ENCODE measurements at places on chromosomes 1 and 21.
A peak's percentile ranks its signal among the peaks of the same experiment; 100 is the strongest.

DNA sequence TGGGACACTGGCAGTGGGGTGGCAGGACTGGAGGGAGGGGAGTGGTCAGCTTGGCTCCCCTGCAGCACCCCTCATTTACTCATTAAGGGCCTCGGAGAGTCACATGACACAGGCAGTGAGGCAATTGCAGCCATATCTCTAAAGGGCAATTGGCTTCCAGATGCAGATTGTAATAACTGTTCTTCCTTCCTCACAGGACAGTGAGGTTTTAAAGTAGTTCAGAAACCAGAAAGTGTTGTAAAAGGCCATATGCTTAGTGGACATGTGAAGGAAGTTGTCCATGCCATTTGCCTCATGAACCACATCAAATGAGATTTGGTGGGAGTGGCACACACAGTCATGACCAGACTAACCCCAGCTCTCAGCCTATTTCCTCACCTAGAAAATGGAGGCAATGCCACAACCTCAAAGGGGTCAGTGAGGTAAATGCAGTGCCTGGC lies 11.1 kb downstream of the MTX1 start:
- no peak for DNase-seq

GRCh38 chr1:53949023-53949990 lies 3.2 kb downstream of the LRRC42 start:
- DNase-seq: no peak

- no peak for DNase-seq
Observed at GRCh38 chr1:34089731-34090130, 75.3 kb downstream of the CSMD2 start.

GRCh38 chr1:36321119-36321951 lies 2.1 kb downstream of the EVA1B start:
- no peak for DNase-seq

DNA sequence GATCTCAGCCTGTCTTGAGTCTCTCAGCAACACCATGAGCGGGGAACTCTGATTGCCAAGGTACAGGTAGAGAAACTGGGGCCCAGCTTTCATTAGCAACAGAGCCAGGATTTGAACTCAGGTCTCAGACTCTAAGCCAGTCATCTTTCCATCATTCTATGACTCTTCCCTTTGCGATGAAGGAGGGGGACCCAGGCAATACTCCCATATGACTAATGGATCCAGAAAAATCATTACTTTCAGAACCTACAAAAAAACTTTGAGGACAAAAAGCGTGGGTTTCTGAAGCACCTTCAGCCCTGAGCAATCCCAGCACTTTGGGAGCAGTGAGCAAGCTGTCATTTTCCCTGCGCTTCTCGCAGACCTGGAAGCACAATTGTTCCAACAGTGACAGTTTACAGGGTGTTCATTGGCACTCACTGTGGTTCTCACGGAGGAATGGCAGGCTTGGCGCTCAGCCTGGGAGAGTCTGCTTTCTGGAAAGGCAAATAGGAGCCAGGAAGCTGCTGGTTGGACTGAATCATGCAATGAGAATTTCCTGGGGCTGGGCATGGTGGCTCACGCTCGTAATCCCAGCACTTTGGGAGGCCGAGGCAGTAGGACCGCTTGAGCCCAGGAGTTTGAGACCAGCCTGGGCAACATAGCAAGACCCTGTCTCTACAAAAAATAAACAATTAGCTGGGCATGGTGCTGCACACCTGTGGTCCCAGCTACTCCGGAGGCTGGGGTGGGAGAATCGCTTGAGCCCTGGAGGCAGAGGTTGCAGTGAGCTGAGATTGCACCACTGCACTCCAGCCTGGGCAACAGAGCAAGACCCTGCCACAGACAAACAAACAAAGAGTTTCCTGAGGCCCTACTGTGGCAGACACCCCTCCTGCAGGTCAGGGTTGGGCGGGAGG lies 40.1 kb downstream of the SLC2A7 start:
- no peak for DNase-seq

DNA sequence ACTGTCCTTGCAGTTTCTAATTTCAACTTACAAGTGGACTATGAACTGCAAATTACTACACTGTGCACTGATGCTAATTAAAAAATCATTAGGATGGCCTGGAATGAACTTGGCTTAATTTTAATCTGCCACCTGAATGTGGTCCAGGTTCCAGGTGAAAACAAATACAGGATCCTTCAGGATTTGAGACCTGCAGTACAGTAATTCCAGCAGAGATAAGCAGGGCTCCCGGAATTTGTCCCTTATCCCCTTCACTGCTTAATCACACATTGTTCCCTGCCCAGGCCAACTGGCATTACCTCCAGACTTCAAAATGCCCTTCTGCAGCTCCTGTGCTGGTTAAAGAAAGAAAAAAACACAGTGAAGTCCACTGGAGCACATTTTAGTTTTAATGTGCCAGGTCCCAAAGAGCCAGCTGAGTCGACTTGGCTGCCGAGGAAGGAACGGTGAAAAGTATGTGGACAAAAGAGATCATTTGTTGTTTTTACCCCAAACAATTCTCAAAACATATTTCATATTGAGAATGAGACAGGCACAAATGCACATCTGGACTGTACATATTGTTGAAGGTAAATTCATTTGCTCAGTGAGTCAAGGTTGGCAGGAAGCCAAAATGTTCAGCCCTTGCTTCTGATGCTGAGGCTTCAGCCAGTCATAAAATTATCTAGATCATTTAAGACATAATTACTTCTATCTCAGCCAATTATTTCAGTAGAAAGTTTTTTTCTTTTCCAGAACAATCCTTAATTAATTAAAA lies 28.3 kb downstream of the DEGS1 start:
- DNase-seq: no peak

GRCh38 chr1:30302858-30303257 lies 420.5 kb downstream of the MATN1 start:
- no peak for DNase-seq

- DNase-seq: no peak
Observed at GRCh38 chr1:48374785-48375184, 97.2 kb downstream of the SPATA6 start.

GRCh38 chr1:15998929-15999328 lies 5.1 kb upstream of the SRARP start:
- no peak for DNase-seq

DNA sequence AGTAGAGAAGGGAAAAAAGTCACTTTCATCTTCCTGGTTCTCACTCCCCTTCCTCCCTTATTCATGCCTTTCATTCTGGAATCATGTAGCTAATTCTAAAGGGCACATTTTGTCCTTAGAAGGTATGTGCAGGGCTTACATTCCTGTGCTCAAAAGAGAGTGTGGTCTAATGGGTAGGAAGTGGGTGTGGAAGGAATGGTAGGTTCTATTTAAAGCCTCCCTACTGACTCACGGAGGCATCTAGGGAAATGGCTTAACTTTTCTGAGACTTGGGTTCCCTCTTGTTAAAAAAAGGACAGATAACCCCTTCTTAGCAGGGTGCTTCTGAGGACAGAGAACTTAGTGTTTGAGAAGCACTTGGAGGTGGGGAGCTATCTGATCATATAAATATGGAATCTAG lies 249.3 kb upstream of the DUSP10 start:
- DNase-seq: no peak

DNA sequence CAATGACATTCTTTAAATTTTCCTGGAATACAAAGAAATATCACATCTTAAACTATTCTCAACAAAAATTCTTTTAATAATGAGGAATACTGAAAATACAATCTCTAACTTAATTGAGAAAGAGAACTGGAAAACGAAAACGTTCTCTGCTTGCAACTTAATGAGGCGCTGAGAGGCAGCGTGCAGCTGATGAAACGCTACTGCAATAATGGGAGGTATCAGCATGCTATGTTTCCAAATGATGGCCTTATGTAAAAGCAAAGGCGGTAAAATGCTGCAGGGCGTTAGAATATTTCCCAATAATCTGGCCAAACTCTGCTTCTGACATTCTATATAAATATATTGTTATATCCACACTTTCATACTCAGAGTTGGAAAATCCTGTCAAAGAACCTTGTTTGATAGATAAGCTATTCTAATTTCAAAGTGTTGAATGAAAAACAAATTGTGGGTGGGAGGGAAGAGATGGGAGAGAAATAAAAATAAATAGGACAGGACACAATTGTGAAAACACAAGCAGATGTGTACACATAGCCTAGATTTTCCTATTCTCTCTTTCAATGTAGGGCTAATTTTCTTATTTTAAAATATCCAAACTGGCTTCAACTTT lies 70.9 kb downstream of the APP start:
- no peak for DNase-seq

GRCh38 chr1:193179094-193179493 lies 7.3 kb downstream of the B3GALT2 start:
- DNase-seq: no peak

DNA sequence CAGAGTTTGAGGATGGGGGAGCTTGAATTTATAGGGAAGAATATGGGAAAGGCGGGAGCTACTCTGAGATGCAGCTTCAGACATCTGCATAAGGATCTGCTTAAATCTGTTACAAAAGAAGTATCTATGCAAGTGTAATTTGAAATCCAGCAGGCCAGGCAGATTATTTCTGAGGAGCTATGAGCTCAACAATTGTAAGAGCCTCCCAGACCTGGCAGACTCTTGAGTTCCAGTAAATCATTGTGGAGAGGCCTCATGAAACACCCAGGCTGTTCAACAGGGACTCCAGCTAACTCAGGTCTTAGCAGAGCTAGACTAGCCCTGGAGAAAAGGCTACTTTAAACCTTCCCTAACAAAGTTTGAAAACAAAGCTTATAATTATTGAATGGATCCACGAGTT lies 647.5 kb upstream of the CHRM3 start:
- no peak for DNase-seq

DNA sequence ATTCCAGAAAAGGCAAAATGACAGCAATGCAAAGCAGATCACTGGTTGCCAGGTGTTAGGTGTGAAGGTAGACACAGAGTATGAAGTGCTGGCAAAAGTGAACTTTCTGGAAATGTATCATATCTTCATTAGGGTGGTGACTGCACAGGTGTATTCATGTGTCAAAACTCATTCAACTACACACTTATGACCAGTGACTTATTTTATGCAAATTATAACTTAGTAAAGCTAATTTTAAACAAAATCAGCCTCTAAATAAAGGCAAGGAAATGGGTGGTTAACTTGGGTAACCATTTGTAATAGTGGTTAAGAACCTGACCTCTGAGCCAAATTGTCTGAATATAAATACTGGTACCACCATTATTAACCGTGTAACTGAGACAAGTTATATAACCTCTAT lies 7.4 kb downstream of the COP1 start:
- no peak for DNase-seq

DNA sequence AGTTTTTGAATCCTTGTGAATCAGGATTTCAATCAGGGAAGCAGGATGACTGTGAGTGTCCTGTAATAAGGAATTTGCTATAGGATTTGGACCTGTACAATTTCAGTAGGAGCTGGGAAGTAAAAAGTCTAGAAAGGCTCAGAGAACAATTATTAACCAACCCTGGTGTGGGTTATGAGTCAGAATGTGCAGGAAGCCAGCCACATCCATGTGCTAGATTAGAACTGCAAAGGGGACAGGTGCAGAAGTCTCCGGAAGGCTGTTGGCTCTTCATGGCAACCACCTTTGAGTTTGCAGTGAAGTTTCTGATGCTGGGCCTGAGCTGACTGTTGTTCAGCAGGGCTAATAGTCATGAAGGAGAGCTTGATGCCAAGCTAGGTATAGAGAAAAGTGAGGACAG lies 70.7 kb downstream of the SPATA46 start:
- no peak for DNase-seq

GRCh38 chr1:45607404-45608074 lies 16.3 kb downstream of the CCDC17 start:
- no peak for DNase-seq

DNA sequence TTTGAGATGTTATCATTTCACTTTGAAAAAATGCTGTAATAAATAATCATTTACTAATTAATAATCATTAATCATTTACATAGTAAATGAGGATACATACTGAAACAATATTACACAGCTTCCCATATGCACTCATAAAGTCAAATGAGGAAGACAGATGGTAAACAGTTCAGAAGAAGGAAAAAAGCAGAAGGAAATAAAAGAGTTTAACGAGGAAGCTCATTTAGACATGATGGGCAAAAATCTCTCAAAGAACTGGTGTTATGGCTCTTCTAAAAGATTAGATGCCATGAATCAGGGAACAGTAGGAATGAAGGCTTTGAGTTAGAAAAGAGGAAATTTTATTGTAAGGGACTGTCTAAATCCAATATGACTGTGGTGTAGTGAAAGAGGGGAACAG lies 347.6 kb downstream of the PTPRC start:
- no peak for DNase-seq

GRCh38 chr21:32308696-32309095 lies 10.0 kb downstream of the MRAP start:
- DNase-seq: no peak

DNA sequence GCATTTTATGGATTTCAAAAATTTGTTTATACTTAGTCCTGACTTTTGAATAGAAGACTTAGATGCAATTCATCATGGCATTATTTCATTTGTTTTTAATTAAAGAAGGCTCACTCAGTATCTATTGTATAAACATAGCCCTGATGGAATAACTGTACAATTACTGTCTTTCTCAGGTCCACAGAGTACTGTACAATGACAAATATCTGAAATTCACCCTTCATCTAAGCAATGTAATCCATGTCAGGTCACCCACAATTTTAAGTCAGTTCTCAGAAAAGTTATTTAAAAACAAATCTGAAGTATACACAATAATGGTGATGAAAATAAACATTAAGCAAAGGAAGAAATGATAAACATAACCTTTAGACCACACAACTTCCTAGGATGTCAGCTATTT lies 311.9 kb downstream of the GRIK1 start:
- DNase-seq: no peak

DNA sequence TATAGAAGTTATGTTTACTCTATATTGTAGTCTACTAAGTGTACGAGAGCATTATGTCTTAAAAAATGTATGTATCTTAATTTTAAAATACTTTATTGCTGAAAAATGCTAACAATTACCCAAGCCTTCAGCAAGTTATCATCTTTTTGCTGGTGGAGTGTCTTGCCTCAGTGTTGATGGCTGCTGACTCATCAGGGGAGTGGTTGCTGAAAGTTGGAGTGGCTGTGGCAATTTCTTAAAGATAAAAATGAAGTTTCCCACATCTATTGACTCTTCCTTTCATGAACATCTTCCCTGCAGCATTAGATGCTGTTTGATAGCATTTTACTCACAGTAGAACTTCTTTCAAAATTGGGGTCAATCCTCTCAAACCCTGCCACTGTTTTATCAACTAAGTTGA lies 95.8 kb downstream of the CDC7 start:
- no peak for DNase-seq

GRCh38 chr1:205339197-205339702 lies 17.5 kb downstream of the KLHDC8A start:
- DNase-seq: no peak

GRCh38 chr1:166017395-166017794 lies 149.4 kb downstream of the FAM78B start:
- no peak for DNase-seq

DNA sequence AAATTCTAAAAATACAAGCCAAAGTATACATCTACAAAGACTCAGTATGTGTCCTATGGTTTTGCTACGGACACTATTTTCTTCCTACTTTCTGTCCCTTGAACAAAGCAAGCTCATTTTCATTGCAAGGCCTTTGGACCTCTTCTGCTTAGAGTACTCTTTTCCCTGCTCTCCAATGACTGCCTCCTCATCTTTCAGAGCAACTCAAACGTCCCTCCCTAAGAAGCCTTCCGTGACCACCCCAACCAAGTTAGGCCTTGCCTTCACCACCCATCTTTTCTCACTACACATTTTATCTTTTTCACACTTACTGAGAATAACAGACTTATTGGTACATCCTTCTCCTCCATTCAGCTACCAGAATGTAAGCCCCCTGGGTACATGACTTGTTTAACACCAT lies 39.9 kb downstream of the ENAH start:
- DNase-seq: no peak

GRCh38 chr1:182054698-182055326 lies 6.7 kb downstream of the ZNF648 start:
- peak; percentile 55 for DNase-seq
